ENCODE measurements at places on chromosomes 3 and 15.
A peak's percentile ranks its signal among the peaks of the same experiment; 100 is the strongest.

DNA sequence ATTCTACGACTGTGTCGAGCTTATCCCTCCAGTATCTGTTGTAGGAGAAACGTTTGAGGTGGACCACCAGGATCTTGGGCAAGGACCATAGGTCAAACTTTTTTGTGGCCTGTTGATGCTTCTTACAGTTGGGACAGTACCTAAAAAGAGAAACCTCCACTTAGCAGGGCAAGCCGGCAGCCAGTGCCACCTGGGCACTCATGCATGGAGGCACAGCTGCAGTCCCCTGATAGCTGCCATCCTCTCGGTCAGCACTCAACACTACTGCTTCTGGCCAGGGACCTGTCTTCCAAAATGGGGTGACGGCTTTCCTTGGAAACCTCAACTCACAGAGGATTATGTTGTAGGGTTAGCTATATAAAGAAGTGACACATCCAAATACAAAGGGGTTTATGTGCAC, 7.0 kb upstream of the C3orf62 start:
- no peak for DNase-seq

GRCh38 chr15:84631706-84632272, 22.3 kb downstream of the WDR73 start:
- no peak for DNase-seq

DNA sequence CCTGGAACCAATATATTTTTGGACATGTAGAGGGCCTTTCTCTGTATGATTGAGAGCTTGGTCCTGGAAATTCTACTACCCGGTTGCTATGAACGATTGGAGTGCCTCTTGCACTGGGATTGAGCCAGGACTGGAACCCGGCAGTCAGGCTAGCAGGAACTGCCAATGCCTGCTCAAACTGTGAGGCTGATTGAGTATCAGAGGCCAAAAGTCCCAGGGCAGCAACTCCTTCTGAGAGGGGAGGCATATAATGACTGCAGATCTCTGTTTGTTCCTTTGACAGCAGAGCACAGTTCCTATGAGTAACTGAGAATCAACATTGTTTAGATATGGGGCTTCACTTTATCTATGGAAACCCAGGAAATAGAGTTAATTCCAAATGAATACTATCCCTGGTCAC, 12.9 kb downstream of the IQCH start:
- DNase-seq: peak; percentile 71

DNA sequence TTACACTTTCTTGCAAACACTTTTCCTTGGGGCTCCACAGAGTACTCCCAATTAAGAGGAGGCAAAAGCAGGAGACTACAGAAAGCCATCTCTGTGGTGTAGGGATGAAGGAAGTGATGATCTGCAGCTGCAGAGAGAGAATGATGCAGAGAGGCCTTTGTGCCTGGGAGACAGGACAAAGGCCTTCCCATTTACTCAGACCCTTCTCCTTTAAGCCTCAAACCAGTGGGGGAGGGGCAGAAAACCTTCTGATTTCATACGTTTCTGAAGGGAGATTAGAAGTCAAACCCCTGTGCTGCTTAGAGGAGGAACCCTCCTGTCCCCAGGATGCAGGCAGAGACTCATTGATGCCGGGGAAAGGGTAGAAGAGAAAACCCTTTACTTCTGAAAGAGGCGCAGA, 130.8 kb downstream of the NEO1 start:
- no peak for DNase-seq

GRCh38 chr15:65062726-65063125, 5.1 kb downstream of the RASL12 start:
- DNase-seq: no peak

DNA sequence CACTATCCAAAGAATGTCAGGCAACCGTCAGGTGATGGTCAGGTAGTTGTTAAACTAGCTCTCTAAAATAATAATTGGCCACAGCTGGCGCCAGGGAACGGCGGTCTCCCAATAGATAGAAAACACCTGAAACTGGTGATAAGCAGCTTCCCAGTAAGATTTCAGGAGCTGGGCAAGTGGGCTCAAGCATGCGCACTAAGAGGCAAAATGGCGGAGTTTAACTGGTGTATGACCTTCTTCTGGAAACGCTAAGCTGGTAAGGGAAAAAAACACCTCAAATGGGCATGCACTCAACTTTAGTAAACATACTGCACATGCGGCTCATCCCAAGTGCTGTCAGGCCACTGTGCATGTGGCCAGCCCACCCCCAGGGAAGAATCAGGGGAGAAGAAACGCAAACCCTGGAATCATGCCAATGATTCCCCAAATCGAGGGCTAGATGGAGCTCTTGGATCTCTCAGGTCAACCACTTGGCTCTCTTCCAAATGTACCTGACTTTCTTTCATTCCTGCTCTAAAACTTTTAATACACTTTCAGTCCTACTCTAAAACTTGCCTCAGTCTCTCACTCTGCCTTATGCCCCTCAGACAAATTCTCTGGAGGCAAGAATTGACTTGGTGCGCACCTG, 195.0 kb downstream of the ZNF621 start:
- DNase-seq: peak; percentile 62

DNA sequence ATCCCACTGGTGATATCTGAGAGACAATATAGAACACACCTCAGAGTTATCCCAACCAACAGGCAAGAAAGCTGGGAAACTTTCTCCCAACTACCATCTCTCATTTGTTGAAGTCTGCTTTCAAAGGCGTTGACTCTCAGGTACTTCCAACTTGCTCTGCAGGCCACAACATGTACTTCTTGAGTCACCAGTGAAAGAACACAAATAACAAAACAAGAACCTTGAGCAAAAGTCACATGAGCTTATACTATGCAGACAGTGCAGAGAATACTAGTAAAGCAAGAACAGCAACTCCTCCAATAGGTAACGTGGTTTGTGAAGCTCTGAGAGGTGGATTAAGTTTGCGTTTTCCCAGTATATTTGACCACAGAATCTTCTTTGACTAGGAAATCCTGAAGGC, 20.6 kb downstream of the SNTN start:
- no peak for DNase-seq

DNA sequence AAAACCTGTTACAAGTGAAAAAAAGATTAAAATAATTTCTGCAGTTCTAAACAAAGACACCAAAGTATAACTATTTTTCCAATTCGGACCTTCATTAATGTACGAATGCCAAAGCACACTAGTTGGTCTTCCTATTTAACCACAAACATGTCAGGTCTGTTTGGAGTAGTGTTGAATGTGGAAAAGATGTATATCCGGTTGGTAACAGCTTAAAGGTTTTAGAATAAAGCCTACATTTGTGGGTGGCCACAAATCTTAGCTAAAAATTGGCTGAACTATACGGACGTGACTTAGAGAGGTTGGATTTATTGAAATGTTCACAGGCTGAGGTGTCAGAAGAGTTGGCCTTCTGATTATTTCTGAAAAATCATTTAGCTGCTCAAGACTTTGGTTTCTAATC, 78.4 kb downstream of the FSIP1 start:
- no peak for DNase-seq

- DNase-seq: no peak
These were observed 98.9 kb downstream of the IQSEC1 start for GRCh38 chr3:12974334-12974733.

- no peak for DNase-seq
These were observed 4.2 kb downstream of the PTPRG start for GRCh38 chr3:61565569-61565968.

- no peak for DNase-seq
These were observed 200.3 kb upstream of the PFN2 start for GRCh38 chr3:150170852-150171520.

DNA sequence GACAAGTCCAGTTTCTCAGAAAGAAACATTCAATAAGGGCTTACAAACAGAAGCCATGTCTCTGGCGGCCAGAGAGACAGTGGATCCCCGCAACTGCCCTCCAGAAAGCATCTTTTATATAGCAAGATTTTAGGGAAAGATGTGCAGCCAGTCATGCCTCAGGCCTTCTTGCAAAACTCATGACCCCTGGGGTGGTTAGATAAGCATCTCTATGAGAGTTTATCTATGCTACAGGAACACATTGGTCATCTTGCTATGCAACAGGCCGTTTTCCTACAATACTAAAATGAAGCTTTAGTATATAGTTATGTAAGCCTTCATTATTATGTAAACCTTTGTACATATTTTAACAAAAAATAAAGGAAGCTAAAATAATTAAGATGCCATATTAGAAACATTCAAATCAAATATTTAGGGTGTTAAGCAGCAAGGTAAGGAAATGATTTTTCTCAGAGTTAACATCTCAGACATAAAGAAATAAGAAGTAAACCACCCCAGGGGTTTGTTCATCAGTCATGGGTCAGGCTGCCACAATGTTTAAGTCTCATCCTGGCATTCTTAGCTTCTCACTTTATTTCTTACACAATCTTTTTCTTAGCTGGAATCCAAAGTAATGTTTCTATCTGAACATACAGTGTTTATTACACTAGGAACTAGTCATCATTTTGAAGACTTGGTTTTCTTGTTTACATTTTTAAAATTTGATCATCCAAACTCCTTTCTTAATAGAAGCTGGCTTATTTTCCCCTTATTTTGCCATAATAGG, 6.3 kb upstream of the FSIP1 start:
- no peak for DNase-seq
